ENCODE measurements at places on chromosomes 3 and 15.
A peak's percentile ranks its signal among the peaks of the same experiment; 100 is the strongest.

DNA sequence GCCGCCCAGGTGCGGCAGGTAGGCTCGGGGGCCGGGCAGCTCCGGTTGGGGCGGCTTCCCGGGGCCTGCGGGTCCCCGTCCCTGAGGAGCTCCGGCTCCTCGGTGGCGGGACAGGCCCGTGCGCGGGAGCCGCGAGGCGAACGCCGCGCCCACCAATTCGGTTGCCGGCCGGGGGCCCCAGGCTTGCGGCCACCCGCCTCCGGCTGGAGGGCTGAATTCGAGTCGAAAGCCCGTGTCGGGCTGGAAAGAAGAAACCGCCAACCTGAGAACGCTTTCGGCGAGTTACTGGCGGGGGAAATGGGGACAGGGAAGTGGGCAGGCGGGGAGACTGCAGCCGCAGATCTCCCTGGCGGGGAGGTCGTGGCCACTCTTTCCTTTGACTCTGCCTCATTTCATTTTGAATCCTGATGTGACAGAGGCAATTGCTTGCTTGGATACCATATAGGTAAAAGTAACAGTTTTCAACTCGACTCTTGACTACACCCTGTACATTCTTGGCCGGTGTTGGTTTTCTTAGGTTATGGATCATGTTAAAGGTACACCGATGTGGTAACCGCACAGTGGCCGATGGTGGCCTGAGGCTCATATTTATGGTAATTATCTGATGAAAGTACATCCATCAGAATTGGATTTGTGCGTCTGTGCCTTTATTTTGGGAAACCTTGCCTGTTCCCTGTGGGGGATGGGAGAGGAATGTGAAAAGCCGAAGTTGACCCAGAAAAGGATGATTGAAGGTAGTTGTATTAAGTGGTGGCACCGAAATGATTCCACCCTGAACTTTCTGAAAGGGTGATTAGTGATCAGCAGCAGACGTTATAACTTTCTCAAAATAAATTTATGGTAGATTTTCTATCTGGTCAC lies 1.7 kb downstream of the B3GNT5 start:
- DNase-seq = peak; percentile 35

DNA sequence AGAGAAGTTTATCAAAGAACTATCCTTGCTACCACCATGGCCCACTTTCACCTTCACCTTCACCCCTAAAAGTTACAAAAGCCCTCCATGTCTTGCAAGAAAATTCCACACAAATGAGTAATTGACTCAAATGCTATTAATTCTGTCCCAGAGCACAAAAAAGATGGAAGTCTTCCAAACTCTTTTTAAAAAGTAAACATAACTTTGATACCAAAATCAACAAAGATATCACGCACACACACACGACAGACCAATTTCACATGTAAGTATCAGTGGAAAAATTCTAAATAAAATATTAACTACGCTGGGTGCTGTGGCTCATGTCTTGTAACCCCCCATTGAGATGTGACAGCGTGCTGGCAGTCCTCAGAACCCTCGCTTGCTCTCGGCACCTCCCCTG lies 1.1 kb upstream of the MCCC1 start:
- DNase-seq = no peak

DNA sequence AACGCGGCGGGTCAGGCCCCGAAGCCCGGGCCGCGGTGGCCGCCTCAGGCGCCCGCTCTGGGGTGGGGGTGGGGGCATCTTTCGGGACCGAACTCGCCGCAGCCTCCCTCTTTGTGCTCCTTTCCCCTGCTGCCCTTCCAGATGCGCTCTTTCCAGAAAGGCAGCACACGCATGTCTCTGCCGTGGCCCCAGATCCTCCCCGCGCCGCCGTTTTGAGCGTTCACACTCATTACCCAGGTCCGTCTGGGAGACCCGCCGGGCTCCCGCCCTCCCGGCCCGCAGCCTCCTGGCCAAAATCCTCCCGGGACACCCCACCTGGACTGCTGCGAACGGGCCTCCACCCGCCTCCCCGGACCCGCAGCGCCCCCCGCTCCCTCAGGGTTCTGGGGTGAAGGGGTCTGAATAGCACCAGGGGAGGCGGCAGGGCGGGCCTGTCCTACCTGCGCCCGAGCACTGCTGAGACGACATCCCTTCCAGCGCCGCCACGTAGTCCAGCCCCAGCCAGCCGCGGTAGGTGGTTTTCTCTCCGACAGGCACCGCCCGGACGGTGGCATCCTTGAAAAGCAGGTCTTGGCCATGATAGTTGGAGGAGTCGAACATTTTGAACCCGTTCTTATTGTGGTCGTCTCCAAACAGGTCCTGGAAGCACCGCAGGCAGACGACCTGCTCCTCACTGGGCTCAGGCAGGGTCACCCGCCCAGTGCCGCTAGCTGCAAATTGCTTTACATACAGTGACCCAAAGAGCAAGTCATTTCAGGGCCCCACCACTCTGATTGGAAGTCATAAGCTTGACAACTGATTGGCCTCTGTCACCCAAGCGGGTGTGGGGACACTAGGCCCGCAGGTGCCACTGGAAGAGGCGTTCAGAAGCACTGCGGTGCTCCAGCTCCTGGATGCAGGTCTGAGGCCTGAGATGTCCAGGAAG lies 25.9 kb downstream of the MELTF start:
- no peak for DNase-seq

DNA sequence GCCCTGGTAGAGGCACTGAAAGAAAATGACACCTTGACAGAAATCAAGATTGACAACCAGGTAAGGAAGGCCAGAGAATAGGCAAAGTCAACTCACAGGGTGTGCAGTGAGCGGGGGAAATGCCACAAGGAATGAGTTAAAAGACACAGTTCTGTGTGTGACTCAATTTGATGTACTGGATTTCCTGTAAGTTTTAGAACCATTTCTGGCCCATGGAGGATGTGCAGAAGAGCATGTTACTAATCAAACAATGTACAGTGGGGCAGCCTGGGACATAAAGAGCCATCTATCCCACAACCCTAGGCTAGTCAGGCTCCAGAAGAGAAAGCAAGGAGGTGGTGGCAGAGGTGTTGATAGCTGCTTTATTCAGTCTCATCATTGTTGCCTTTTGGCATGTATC lies 31.2 kb upstream of the TMOD3 start:
- DNase-seq = no peak

DNA sequence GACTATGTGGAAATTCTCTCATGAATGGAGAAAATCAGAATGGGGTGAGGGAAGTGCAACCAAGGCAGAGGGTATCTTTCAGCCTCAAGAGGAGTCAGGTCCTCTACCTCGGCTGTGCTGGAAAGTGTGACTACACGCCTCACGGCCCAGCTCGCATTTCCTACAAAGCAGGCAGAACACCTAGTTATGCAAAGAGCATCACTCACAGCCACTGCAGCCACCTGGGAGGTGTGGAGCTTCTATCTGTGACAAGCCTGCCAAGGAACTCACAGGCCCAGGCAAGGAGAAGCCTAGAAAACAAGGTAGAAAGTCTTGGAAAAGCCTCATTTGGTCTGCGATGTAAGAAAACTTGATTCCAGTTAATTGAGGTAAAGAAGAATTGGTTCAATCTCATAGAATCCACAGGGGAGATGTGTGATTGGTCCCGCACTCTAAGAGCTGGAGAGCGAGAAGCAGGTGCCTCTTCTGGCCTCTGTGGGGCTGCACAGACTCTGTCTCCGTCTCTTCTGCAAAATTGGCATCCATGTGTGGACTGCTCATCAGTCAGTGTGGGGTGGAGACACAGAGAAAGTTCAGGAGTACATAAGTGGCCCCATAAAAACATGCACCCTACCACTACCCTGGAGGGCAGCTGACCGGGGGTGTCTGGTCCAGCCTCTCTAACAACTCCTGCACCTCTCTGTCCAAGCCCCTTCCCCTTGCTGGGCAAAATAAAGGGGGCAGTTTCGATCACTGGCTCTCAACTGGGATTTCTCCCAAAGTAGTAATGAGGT lies 76.8 kb downstream of the TAMM41 start:
- DNase-seq = no peak

- DNase-seq = no peak
Measured at GRCh38 chr15:42016971-42017370, 3.9 kb downstream of the PLA2G4E start.
